CD4-positive, alpha-beta T cell treated with Interleukin-2 at 100 ng/mL for 4 hours (primary cell): ENCODE measurements at places on chromosomes 5 and 9.

- no peak for DNase-seq
Measured at GRCh38 chr5:56037531-56038010, 42.8 kb upstream of the IL6ST start.

GRCh38 chr5:138610918-138611677 is 35.9 kb upstream of the HSPA9 start:
- DNase-seq, result no peak

- DNase-seq, result no peak
Measured at GRCh38 chr5:175436359-175436758, 7.6 kb downstream of the DRD1 start.

- DNase-seq, result no peak
Measured at GRCh38 chr9:133064241-133065069, 2.7 kb downstream of the CEL start.

DNA sequence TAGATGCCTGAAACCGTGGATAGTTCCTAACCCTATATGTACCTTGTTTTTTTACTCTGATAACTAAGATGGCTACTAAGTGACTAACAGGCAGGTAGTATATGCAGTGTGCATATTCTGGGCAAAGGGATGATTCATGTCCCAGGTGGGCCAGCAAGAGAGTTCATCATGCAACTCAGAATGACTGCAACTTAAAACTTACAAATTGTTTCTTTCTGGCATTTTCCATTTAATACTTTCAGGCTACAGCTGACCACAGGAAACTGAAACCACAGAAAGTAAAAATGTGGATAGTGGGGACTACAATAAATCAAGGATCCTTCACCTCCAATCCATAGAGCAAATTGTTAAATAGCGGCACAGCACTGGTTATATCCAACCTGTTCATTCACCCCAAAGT is 30.7 kb upstream of the VCAN start:
- no peak for DNase-seq

GRCh38 chr5:43019614-43020398 is 20.3 kb downstream of the ANXA2R start:
- peak; percentile 93 for DNase-seq

GRCh38 chr9:34665067-34665380 is 2.6 kb upstream of the CCL27 start:
- DNase-seq, result no peak

- no peak for DNase-seq
Measured at GRCh38 chr9:81562231-81563019, 126.9 kb downstream of the TLE1 start.

DNA sequence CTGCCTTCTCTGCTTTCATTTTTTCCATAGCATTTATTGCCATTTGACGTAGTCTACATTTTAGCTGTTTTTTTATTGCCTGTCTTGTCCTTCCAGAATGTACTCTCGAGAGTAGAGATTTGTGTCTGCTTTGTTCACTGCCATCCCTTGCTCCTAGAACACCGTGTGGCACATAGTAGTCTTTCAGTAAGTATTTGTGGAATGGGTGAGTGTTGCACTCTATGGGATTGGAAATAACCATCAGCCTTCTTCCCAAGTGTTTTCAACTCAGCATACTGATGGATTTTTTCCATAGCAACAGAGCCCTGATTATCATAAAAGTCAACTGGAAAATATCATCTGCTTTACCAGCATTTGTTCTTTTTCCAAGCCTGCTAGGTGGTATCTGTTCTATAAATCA is 462.6 kb downstream of the ENC1 start:
- DNase-seq, result no peak

- DNase-seq, result no peak
Measured at GRCh38 chr5:59149271-59149670, 566.4 kb downstream of the RAB3C start.

GRCh38 chr9:82721593-82721992 is 341.3 kb downstream of the RASEF start:
- no peak for DNase-seq

- DNase-seq, result no peak
Measured at GRCh38 chr5:14407746-14408175, 173.8 kb upstream of the OTULINL start.

DNA sequence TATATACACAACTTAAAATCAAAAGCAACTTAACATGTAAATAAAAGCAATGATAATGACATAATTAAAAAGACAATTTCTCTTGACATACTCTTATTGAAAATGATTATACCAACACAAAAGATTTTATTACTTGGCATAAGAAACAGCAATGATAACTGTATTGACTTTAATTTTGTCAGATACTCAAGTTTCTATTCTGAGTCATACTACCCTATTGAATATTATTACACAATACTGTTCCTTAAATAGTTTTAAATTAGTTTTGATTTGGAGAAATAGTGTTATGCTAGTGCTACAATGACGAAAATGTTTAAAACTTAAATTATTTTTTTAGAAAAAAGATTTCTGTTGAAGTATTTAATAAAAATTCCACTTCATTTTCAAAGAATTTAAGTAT is 1319.3 kb upstream of the C9orf72 start:
- no peak for DNase-seq
